Left renal pelvis (tissue), 4 donors: ENCODE measurements at places on chromosomes 2 and 18.

DNA sequence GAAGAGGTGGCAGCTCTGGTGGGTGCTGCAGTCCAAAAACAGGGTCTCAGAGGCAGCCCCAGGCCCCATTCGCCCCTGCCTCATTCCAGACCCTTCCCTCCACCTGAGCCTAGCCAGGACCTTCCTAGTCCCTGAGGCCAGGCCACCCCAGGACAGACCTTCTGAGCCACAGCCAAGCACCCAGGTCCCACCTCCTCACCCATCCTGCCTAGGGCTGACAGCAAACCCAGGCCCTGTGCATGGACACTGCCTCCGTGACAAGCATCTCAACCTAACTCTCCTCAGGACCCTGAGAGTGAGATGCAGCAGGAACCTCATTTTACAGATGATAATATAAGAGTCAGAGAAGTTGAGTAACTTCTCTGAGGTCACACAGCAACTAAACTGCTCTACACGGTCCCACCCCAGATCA is 15.5 kb downstream of the ADRA2B start:
- DNase-seq = no peak

DNA sequence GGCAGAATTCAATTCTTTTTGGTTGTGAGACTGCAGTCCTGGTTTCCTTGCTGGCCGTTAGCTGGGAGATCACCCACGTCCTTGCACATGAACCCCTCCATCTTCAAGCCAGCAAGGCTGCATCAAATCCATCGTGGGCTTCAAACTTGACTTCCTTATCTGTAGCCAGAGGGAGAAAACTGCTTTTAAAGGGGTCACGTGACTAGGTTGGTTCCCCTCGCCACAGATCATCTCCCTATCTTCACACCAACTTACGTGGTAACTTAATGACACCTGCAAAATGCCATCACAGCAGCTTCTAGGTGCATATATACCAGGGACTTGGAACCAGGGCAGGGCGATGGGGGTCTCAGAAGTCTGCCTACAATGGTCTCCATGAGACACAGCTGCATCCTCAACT is 169.5 kb downstream of the MTCL1 start:
- DNase-seq = no peak

DNA sequence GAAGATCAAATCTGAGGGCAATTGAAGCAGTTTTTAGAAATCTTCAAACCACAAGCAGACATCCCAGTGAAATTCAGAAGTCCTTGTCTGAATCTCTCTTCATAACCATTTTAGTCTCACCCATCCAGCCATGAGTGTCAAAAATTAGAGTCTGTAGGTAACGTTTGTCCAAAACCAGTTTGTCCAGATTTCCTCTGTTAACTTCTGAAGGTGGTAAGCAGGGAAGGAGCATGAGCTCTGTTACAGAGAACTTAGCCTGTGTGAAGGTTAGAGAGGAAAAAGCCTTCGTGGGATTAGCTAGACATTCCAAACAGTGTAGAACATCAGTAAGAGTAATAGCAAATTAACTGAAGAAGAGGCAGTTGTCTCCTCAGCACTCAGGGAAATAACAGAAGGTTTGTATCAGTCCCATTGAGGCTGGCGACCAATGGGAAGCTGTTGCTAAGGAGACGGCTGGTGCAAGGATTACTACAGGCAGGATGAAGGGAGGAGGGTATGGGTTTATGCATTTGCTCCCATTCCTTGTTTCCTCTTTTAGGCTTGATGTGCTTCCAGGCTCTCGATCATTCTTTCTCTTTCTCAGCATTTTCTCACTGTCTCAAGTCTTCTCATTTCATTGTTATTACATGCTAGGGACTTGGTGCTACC is 8.7 kb upstream of the GPR155 start:
- no peak for DNase-seq

DNA sequence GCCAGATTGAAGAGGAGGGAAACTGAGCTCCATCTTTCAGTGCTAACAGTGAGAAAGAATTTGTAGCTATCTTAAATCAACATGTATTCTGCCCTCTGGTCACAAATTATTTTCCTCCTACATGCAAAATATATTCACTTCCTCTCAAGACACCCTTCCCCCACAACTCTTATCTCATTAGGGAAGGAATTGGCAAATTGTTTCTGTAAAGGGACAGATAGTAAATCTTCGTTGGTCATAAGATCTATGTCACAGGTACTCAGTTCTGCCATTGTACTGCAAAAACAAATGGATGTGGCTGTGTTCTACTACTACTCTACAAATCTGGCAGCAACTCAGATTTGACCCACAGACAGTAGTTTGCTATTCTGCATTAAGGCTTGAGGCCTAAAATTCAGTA is 53.0 kb upstream of the CYP20A1 start:
- no peak for DNase-seq

DNA sequence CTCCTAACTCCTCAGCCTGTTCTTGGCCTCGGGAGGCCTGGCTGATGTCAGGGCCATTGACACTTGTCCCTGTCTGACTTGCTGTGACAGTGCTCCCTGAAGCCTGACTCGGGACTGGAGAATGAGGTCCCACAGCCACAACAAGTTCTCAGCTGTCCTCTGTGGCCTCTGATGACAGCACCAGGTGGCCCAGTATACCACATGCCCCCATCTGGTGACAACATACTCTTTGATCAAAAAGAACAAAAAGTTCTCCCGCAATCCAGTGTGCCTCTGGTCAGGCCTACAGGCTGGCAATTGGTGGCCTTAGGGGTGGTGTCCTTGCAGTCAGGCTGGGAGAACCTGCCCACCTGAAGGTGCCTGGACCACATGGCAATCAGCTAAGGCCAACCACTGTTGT is 102.6 kb downstream of the SEPTIN10 start:
- DNase-seq = no peak

DNA sequence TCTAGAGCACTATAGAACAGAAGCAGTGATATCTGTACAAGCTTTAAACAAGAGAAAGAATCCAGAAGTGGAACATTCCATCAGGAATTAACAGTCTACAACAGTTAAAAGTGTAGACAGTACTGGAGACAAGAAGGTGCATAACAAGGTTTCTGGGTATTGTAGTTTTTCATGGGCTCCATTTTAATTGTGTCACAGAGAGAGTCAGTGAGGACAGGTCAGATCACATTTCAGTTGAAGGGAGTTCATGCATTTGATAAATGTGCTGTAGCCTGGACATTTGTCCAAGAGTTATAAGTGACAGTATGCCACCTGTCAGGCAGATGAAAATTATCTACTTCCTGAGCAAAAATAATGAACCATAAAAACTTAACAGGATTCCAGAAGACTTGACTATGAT is 328.6 kb downstream of the CNTNAP5 start:
- DNase-seq = no peak

DNA sequence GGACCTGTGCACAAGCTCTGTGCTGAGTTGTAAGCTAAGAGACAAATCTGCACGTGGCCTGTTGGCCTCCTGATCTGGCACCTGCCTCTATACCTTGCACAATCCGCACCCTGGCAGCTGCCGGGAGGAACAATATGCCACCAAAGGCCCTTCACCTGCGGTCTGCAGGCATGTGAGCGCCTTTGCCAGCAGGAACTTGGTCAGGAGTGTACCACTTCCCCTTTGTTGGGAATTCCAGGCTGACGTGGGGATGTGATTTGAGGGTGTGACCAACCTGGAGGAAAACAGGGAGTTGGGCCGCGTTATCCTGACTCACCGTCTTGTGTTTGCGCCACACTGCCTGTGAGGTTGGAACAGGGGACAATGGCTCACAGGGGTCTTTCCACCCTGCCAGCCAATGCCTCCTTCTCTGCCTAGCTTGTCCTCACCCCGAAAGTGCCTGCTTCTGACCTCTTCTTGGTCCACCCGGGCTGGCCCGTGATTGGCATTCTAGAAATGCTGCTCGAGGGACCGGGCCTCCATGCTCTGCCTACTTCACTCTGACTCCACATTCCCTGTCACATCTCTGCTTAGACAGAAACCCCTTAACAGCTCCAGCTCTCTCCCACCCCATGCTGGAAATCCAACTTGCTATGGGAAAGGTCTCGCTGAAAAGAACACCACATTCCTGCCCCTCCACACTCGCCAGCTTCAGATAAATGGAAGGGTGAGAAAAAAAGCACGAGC is 67.1 kb upstream of the MAP4K4 start:
- DNase-seq = no peak

DNA sequence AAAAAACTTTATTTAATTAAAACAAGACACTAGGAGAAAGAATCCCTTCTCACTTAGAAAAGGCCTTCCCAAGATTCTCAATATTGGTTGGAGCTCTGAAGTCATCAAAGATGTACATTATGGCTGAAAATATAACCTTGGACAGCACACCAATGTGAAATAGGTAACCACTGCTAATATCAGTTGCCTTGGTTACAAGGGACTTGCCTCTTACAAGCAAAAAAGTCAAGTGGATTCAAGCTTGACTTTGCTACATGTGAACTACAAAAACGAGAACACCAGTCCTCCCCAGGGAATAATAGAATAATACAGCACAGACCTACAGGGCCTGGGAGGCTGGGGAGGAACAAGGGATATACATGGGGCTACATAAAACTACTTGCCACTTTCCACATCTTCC is 46.1 kb downstream of the NABP1 start:
- no peak for DNase-seq

GRCh38 chr2:129882476-129882875 is 97.0 kb upstream of the RAB6C start:
- DNase-seq = no peak

GRCh38 chr2:212730994-212731393 is 192.4 kb upstream of the ERBB4 start:
- no peak for DNase-seq

DNA sequence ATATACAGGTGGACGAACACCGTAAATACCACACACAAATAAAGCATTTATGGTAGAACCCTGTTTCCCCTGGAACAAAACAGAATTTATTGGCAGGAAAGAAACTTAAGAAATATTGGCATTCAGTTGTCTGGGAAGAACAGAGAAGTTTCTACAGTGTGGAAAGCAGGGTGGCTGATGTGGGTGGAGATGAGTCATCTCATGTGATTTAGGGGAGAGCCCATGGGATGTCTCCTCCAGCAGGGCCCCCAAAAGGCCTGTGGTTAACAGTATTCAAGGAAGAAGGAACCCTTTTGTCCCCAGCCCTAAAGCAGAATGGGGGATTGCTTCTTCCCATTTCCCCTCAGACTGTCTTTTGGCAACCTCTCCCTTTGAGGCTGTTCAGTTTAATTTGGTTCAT is 24.2 kb downstream of the SIX3 start:
- DNase-seq = no peak

- DNase-seq = no peak
Measured at GRCh38 chr2:235398321-235398720, 95.5 kb upstream of the AGAP1 start.
